ENCODE measurements at places on chromosomes 4 and X. TPM values are rescaled to one million over a fixed set of nuclear protein-coding genes. Genes with fewer than 3 reads are reported as not detected.

The SPATA18 gene
- total RNA-seq = 10.8 TPM

The EVC2 gene
- total RNA-seq = 17.1 TPM

The KLF8 gene
- total RNA-seq = 9.6 TPM

The NIPAL1 gene
- total RNA-seq = 13.3 TPM

The NAP1L3 gene
- total RNA-seq = 25.4 TPM

The TET2 gene
- total RNA-seq = 42.1 TPM

The MAGEA12 gene
- not detected for total RNA-seq

The KLB gene
- total RNA-seq = not detected

DNA sequence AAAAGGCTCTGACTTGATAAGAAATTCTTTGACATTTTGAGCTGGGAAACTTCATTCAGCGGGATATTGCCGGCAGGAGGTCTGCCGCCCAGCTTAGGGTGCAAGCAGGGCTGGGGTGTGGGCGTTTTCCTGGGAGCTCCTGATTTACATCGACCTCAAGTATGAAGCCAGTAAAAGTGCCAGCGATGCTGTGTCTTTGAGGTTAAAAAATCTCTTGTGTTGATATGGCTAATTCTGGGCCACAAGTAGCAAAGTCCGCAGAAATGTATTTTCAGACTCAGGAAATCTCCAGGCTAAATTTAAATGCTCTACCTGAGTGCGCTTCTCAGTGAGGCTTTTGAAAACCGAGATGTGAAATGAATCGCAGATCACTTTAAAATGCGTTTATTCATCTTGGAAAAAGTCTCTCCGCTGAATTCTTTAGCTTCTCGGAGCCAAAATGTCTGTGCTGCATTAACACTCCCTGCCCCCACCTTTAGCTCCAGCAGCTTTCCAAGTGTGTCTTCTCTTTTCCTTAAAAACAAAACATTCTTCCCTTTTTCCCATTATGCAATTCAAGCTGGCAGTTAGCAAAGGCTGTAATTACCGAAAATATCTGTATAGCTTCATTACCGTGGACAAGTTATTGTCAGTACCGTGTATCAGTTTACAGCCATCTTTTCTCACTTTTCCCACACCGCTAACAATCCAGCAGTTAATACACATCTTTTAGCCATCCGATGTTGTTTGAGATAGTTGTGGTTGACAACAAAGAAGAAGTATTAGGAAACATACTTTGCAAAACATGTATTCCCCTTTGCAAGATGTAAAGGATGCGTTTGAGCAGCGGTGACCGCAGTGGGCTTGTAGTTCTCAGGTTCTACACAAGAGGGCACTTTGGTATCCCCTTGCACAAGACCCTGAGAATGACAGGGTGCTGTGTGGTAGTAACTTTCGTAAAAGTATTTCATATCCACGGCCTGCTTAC, 136.0 kb upstream of the STX18 start:
- H3K36me3 ChIP-seq = no peaks in the 10 kb centered on the region
- no peaks in the 10 kb centered on the region for H3K27me3 ChIP-seq
- peaks cover 47% of the 10 kb centered on the region for H3K4me1 ChIP-seq
- H3K4me3 ChIP-seq = peak overlapping the region; percentile 49
- no peak for DNase-seq
- peak overlapping the region; percentile 74 for H3K27ac ChIP-seq

DNA sequence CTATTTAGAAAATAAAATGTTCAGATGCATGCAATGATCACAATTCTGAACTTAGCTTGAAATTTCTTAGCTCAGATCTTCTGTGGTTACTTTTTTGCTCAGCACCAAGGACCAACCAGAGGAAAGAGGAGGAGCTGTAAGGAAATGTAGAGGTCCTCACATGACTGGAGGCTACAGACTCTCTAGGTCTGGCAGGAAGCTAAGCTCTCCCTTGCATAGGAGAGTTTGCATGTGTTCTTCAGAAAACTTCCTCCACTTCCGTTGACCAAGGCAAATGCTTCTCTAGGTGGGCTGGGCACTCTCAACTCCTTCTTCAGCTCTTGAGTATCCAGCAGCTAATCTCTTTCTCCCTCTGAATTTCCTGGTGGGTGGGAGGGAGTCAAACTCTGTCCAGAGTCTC, 119.6 kb downstream of the BTC start:
- H3K36me3 ChIP-seq = no peaks in the 10 kb centered on the region
- H3K27me3 ChIP-seq = peaks cover 36% of the 10 kb centered on the region
- no peak for DNase-seq
- no peak overlapping the region for H3K4me3 ChIP-seq
- H3K4me1 ChIP-seq = peaks cover 3% of the 10 kb centered on the region

DNA sequence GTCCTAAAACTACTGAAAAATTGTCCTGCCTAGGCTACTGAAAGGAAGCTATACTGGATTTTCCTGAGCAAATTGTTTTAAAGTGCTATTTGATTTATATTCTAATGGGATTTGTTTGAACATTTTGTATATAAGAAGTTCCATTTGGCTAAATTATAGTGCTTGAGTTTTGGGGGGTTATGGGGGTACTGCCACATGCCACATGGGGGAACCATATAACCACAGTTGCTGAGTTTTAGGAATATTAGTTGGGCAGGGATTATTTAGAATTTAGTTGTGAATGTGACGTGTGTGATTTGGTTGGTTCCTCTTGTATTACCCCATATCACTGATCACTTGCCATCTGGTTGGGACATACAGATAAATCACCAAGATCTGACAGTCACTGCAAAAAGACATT, 224.5 kb upstream of the TAPT1 start:
- no peak overlapping the region for H3K4me3 ChIP-seq
- H3K4me1 ChIP-seq = no peaks in the 10 kb centered on the region
- H3K27me3 ChIP-seq = peaks cover 14% of the 10 kb centered on the region
- DNase-seq = no peak
- no peak overlapping the region for H3K27ac ChIP-seq

DNA sequence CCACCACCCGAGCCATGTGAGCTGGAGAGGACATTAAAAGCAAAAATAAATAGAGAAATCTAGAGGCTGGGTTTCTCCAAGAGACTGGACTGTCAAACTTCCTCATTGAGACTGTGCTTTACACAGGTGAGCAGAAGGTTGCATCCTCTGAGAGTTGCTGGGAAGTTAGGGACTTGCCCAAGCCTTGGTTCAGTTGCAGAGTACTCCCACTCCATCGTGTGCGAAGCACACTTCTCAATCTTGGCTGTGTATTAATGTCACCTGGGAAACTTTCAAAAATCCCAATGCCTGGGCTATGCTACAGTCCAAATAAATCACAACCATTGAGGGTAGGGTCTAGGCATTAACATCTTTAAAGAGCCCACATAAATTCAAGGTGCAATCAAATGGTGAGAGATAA, 89.2 kb downstream of the ZNF330 start:
- no peak overlapping the region for H3K27ac ChIP-seq
- H3K27me3 ChIP-seq = peaks cover 8% of the 10 kb centered on the region
- no peak overlapping the region for H3K4me3 ChIP-seq
- no peak for DNase-seq

GRCh38 chrX:45842926-45843315, 642.2 kb upstream of the DIPK2B start:
- peaks cover 15% of the 10 kb centered on the region for H3K4me1 ChIP-seq
- H3K27me3 ChIP-seq = no peaks in the 10 kb centered on the region
- H3K4me3 ChIP-seq = no peak overlapping the region
- H3K27ac ChIP-seq = peak overlapping the region; percentile 1
- no peak for DNase-seq
